ENCODE measurements at places on chromosomes 7 and 10.

DNA sequence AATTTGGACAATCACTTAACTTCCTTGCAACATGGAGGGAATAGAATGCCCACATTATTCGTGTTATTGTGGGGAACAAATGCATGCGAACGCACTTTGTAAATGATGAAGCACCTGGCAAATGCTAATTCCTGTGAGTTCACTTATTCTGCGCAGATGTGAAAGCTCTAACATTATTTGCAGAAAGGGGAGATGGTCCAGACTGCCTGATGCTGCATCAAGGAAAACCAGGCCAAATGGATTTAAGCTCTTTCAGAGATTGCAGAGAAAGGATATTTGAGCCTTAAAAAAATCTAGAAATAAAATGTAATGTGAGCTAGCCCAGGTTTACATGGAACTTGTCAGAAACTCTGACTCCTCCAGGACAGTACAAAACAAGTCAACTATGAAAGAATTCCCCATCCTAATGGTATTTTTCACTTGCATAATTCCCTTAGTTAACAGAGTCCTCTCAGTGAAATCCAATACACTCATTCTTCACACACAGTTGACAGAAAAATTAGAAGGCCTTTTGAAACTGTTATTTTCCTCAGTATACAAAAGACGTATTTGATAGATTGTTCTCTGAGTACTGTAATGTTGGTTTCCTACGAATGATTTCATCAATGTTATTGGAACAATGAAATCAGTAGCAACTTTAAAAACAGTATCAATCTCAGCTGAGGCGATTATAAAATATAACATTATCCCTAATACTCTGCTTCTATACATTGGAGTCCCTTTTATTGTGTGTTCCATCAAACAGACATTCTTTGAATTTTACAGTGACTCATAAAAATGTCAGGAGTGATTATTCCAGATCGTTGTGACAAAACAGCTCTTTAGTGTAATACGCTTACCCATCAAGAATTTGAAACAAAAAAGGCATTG lies 136.3 kb upstream of the ANK3 start:
- no peak for DNase-seq

- no peak for DNase-seq
Observed at GRCh38 chr10:26799342-26799741, 61.4 kb downstream of the ABI1 start.

GRCh38 chr10:119268871-119269506 lies 61.6 kb downstream of the GRK5 start:
- peak; percentile 68 for DNase-seq

DNA sequence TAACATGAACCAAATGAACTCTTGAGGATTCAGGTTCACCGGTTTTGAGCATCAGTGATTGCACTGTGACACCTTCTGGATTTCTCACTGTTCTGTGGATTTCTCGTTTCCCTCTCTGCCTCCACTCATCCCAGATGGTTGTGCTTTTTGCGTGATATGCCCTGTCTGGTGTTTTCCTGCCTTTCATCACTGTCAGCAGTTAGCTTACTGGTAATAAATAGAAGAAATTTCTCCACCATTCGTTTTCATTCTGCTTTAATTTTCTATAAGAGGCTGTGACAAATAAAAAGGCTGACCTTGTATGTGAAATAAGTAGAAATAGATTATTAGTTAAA lies 16.2 kb downstream of the BPGM start:
- no peak for DNase-seq
